ENCODE measurements at places on chromosomes 7 and 10.

DNA sequence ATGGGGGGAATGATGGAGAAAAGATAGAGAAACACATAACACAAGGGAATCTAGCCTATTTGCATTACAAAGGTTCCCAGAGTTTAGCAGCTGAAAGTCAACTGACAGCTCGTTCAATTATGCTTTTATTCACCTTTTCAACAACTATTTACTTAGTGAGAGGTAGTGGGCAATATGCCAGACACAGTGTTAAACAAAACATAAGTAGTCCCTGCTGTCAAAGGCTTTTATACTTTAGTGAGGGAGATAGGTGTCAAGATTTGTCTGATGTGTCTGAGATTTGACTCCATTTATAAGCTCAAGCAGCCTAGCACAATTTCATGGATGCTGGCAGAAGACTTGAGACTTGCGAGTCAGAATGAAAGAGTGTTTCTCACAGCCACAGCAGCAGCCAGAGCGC is 549.0 kb upstream of the VSTM2A start:
- DNase-seq: no peak

DNA sequence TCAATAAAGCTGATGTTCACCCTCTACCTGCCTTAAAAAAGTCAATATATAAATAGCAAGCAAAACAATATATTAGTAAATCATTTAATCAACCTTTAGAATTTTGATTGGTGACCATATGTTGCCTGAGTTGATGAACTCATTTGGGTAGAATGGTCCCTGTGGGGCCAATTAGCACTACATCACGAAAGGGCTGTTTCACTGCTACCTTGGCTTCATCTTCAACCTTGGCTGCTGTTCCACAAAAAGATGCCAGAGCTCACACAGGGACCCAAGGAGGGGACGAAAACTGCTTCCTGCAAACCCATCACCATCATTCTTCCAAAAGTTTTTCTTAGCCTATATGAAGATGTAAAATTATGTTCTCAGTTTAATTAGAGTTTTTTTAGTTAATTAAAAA is 35.4 kb upstream of the HBP1 start:
- DNase-seq: no peak

DNA sequence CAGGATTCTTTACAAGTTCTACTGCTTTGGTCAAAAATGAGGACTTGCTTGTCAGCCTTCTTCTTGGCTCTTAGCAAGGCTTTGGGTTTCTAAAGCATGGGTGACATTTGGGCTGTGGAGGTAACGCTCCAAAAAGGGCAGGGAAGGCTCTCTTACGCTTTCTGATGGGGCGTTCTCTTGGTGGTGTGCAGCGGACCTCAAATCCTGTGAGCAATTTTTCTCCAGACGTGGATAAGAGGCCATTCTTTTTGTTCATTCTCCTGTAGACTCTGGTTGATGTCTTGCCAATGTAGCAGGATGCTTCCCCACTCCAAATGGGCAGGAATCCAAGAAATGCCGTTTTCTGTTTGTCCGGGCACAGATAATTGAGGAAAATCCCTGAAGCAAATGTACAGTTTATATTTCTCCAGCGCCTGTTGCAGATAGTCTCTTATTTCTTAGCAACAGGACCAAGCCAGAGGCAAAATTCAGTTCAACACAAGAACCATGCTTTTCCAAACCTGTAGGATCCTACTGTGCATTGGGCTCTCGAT is 138.4 kb upstream of the NFE2L3 start:
- no peak for DNase-seq

- DNase-seq: no peak
Measured at GRCh38 chr7:132750530-132751217, 174.4 kb upstream of the PLXNA4 start.

DNA sequence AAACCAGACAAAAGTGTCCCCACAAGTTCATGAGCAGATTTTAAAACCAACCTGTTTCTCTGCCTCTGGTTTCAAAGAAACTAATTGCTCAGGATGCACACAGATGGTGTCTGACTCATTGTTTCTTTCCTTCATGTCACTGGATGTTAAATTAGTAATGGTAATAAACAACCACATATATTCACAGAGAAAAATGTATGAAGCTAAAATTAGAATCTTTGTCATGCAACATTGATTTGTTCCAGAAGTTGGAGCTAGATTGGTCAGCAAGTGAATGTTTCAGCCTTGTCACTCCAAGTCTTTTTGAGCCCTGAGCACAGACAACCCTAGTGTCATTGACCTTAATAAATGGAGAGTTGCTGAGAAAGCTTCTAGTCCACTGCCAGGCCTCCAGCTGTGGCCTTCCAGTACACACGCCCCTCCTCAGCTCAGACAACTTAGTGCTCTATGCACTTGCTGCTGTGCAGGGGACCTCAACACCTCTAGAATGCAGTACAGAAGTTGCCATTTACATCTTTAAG is 175.9 kb downstream of the CCDC71L start:
- no peak for DNase-seq
